ENCODE measurements at places on chromosomes 4 and X.
A peak's percentile ranks its signal among the peaks of the same experiment; 100 is the strongest.

GRCh38 chr4:74618659-74619058 lies 173.7 kb downstream of the AREG start:
- no peak for DNase-seq

GRCh38 chr4:185238215-185238681 lies 28.9 kb downstream of the SNX25 start:
- no peak for DNase-seq

GRCh38 chr4:178196751-178197374 lies 754.6 kb upstream of the AGA start:
- no peak for DNase-seq

- DNase-seq, result no peak
Observed at GRCh38 chr4:143185253-143186107, 763 bp downstream of the USP38 start.

DNA sequence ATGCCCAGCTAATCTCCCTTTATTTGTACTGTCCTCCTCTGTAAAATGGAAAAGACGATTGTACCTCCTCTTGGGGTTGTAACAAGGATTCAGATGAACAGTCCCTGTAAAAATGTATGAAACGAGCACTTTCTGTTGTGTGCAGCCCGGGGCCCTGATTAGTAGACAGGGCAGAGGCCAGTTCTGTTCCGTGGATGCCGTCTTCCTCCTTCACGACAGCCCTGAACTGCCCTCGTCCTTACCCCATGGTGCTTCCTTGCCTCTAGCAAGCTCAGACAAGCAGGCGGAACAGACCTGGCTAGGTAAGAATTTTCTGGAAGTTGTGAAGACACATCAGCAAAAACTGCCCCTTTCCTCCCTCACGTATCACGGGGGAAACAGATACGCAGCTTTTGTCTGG lies 22.3 kb upstream of the TADA2B start:
- DNase-seq, result no peak

DNA sequence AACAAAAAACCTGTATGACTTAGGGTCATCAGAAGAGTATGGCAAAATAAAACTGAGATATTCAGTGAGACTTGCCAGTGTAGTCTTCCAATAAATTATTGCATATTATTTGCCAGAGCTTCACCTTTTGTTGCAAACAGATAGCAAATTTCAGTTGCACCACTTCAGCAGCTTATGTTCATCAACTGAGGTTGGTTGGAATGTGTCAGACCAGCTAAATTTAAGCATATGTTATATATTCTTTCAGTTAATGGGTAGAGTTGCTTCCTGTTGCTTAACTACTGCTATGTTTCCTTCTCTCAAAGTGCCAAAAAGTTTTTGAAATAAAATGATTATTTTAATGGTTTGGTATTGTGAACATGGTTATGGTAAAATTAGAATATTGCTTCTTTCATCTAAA lies 61.5 kb downstream of the GALNT7 start:
- DNase-seq, result no peak

- no peak for DNase-seq
Observed at GRCh38 chr4:103424853-103425252, 226.7 kb upstream of the CENPE start.

GRCh38 chr4:142523111-142523510 lies 323.0 kb downstream of the INPP4B start:
- DNase-seq, result no peak

DNA sequence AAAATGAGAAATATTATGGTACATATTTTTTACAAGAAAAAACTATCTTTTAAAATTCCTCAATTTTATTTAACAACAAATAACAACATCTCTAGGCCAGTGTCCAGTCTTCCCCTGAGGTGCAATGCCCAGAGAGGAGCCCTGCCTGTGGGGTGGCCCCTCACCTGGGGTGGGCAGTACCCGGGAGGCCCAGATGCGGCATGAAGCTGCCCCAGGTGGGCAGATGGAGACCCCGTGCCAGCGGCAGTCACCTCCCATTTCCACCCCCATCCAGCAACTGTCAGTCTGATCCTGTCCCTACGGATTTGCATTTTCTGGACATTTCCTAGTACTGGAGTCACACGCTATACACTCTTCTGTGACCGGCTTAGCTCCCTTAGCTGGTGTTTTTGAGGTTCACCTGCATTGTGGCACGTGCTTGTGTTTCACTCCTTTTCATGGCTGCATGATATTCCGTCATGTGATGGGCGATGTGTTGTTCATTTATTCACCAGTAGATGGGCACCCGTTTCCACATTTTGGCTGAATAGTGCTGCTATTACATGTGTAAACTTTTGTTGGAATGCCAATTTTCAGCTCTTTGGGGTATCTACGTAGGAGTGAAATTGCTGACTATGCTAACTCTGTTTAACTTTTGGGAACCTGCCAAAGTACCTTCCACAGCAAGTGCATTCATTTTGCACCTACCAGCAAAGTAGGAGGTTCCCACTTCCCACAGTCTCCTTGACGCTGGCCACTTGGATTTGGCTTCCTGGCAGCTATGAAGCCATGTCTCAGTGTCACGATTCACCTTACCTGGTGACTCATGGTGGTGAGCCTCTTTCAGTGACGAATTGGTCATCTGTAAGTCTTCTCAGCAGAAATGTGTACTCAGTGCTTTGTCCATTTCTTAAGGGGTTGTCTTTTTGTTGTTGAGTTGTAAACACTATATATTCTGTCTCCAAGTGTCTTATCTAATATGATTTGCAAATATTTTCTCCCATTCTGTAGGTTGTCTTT lies 11.7 kb upstream of the MAEA start:
- no peak for DNase-seq

DNA sequence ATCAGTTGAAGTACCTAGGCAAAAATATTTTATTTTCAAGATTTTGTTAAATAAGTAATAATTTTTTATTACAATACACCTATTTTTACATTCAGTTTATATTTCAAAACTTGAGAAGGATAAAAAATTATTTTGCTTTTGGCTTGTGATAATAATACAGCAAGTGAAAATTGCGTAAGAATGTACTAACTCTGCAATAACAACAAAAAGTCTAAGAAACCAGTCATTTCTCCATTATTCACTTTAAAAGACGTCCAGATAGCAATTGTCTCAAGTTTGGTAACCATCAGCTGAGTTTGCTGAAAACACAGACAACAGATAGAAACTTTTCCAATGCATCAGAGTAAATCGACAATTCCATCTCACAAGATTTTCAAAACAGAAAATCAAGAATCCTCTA lies 12.1 kb downstream of the CXCL8 start:
- no peak for DNase-seq

GRCh38 chrX:16903274-16904022 lies 33.3 kb upstream of the RBBP7 start:
- no peak for DNase-seq

- DNase-seq, result no peak
Observed at GRCh38 chrX:155127940-155128339, 56.6 kb downstream of the BRCC3 start.

DNA sequence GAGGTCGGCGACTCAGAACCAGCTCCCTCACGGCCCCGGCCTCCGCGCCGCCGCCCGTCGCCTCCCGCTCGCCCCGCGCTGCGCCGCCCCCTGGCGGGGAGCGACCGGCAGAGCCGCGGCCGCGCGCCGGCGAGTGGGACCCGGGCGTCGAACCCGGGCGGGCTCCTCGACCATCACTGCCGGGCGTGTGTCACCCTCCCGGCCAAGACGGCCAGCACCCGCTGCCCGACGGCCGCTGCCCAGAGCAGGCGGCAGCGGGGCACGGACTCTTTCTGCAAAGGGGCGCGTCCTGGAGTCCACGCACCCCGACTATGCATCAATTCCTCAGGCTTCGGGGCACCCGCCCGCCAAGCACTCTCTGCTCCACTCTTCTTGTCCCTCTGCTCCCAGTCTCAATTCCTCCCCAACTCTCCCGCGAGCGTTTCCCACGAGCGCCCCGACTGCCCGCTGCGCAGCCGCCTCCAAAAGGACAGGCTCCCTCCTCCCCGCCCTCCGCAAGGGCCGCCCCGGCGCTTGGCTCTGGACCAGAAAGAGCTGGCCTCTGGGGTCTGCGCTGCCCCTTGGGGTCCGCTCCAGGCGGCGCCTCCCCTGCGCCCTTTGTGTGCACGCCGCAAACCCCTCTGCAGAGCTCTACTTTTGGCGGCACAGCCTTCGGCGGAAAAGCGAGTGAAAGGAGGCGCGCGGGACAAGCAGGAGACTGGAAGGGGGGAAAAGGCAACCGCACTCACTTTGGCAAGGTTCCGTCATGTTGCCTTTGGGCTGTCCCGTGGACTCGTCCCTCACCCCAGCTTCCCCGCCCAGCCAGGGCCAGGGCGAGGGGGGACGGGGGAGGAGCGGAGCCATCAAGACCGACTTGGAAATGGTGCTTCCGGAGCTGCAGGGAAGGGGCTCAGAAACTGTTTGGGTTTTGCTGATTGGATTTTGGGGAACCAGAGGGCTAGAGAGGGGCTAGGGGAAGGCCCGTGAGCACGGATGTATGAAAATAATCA lies 1.0 kb downstream of the PDE5A start:
- peak; percentile 9 for DNase-seq

GRCh38 chr4:168633496-168633895 lies 136.6 kb downstream of the PALLD start:
- no peak for DNase-seq

GRCh38 chr4:176565049-176565448 lies 227.7 kb downstream of the VEGFC start:
- DNase-seq, result no peak

DNA sequence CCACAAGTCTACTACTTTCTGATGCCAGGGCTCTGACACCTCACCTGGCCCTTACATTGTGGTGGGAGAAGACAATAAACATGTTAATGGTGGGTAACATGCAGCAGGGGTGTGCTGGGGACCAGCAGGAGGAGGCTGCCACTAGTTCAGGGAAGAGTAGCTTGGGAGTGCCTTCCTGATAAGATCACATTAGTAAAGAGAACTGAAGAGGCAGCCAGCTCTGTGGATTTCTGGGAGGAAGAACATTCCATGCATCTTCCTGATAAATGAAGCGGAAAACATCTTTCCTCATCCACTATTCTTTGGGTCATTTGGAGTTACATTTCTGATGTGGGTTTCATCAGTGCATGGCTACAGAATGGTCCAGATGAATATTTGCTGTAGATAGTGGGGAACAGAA lies 9.0 kb downstream of the RNF150 start:
- no peak for DNase-seq

DNA sequence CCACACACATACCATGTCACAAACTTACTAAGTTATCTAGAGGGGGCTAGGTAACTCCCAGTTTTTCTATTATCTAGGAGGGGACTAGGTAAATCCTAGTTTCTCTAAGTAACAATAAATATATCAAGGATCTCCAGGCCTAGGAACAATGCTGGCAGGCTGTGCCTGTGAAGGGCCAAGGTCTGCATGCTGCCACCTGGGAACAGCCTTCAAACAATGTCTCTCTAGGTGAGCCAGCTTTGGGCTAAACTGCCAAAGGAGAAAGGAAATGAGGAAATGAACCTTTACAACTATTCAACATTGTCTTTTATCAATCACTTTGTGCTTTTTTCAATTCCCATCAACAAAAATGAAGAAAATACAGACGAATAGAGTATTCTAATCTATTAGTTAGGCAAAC lies 23.2 kb downstream of the NAF1 start:
- no peak for DNase-seq

- DNase-seq, result no peak
Observed at GRCh38 chrX:22800360-22800759, 199.4 kb upstream of the DDX53 start.

GRCh38 chrX:97668126-97668525 lies 784.4 kb downstream of the RPA4 start:
- DNase-seq, result no peak

- no peak for DNase-seq
Observed at GRCh38 chr4:112889619-112890527, 159.6 kb upstream of the ANK2 start.

- no peak for DNase-seq
Observed at GRCh38 chr4:15756361-15756861, 21.7 kb upstream of the CD38 start.

- no peak for DNase-seq
Observed at GRCh38 chr4:156892805-156893204, 78.8 kb downstream of the PDGFC start.

DNA sequence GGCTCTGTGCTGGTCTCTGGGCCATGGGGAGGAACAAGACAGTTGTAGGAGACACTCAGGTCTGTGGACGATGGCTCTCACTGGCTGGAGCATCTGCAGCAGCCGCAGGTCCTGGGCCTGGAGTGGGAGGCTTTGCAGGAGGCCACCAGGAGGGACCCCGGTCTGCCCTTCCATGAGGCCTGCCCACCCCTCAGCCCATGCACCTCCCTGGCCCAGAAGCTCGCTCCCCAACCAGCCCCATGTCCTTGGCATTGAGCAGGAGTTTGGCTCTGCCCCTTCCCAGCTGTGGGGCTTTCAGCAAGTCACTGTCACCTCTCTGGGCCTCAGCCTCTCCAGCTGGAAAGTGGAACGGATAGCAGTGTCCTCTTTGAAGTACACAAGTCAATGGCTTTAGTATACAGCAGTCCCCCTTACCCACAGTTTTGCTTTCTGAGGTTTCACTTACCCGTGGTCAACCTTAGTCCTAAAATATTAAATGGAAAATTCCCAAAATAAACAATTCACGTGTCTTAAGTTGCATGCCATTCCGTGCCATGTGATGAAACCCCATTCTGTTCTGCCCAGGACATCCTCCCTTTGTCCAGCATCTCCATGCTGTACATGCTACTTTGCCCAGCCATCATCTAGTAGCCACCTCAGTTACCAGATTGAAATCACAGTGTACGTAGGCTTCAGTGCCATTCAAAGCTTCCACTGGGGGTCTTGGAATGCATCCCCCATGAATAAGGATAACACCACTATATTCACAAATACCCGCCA lies 104.0 kb downstream of the CPZ start:
- no peak for DNase-seq

GRCh38 chrX:120697053-120697452 lies 67.2 kb upstream of the C1GALT1C1 start:
- no peak for DNase-seq

GRCh38 chr4:181008164-181008563 lies 1235.0 kb upstream of the TENM3 start:
- DNase-seq, result no peak

DNA sequence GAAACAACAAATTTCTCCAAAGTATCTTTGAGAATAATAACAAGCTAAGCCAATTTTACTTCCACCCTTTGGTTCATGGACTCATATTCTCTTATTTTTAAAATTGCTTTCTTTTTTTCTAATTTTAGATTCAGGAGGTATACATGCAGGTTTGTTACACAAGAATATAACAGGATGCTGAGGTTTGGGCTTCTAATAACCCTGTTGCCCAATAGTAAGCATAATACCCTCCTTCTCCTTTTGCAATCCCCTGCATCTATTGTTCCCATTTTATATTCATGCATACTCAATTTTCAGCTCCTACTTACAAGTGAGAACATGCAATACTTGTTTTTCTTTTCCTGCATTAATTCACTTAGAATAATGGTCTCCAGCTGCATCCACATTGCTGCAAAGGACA lies 202.3 kb upstream of the FSTL5 start:
- DNase-seq, result no peak

DNA sequence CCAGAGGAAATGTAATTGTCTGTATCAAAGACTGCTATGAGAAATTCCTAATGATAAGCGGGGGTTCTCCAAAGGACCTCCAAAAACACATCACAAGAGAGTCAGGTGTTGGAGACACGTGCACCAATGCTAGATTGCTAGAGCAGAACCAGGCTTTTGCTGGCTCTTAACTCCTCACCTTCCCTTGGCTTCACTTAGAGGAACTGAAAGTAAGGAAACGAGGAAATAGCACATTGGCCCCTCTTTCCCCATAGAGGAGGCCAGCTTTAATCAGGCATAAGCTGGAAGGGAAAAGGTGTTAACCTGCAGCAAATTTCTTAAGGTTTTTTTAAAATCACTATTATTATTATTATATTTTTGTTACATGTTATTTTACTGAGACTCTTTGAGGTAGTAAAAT lies 13.6 kb downstream of the OTC start:
- no peak for DNase-seq
